ENCODE measurements at places on chromosomes 5 and 9. TPM values are rescaled to one million over a fixed set of nuclear protein-coding genes. Genes with fewer than 3 reads are reported as not detected.

PCDHA6 gene
- total RNA-seq: 1.5 TPM

RIC1 gene
- 23.1 TPM for total RNA-seq

C7 gene
- not detected for total RNA-seq

DNA sequence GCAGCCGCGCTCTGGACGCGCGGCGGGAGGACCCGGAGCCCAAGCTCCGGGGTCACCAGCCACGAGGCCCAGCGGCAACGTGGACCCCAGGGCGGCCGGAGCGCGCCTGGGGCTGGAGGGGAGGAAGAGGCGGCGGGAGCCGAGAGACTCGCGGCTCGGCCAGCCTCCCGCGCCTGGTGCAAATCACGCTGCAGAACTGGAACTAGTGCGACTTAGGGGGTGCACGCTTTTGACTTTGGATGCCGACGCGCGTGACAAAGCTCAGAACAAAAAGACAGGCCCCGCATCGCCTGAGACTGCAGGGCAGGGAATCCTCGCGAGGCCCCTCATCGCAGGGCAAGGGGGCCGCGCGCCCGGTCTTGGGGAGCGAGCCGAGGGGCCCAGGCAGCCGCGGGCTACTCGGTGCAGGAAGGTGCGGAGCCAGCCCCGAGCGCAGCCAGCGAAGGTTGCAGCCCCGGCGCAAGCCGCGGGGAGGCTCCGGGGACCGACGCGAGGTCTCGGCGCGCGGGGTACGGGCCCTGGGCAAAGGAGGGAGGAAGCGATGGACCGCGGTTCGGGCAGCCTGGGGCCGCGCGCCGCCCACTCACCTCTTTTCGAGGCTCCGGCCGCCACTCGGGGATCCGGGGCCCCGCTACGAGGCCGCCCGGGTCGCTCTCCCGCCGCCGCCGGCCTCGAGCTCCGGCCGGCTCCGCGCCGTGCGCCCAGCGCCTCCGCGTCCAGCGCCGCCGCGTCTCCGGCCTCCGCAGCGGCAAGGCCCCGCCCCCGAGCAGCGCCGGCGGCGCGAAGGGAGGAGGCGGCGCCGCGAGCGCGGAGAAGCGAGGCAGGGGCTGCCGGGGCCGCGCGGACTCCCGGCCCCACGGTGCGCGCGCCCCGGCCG, at the start of gene GOLM1:
TSS of gene GOLM1 (minus strand) at position 735 of the 877 bp plus-strand sequence. CDS start 20,238 bp downstream, outside the sequence.
- DNase-seq: peak; percentile 56

DNA sequence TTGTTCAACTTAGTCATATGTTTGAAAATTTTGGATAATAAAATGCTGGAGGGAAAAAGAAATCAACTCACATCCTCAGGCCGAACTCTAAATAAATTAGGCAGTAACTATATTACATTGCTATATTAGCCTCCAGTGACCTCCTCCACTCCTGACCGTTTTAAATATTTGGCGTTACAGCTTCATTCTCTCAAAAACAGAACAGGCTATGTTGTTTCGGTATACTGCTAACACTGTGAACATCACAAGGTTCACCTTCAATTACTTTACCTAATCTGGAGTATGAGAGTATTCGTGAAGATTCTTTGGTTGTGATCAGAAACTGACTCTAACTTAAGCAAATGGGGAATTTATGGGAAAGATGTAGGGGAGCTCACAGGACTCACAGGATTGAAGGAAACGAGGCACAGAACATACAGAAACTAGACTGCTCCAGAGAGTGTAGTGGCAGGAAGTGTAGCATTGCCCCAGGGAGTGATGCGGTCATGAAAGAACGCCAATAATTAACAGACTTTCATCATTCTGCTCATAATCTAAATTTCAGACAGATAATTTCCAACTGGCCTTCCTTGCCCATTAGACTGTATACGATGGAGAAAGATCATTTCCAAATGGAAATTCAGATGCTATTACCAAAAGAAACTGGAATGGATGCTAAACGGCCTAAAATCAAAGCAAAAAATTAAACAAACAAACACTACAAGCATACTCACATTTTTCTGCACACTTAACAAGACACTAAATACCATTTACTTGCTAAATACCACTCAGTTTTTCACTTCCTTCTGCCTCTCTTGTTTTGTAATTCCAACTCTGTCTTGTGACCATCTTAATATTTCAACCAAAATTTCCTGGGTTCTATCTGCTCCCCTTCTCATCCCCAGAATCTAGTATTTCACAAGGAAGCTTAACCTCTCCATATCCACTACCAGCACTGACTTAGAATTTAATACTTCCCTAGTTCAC, 110.1 kb upstream of the LPAR1 start:
- no peak for DNase-seq

Data from MCF 10A (cell line).